NCI-H774 (cell line): ENCODE measurements at places on chromosomes 16 and 17.

- peak; percentile 75 for DNase-seq
Observed at GRCh38 chr16:30092373-30093010, 768 bp upstream of the TBX6 start.

DNA sequence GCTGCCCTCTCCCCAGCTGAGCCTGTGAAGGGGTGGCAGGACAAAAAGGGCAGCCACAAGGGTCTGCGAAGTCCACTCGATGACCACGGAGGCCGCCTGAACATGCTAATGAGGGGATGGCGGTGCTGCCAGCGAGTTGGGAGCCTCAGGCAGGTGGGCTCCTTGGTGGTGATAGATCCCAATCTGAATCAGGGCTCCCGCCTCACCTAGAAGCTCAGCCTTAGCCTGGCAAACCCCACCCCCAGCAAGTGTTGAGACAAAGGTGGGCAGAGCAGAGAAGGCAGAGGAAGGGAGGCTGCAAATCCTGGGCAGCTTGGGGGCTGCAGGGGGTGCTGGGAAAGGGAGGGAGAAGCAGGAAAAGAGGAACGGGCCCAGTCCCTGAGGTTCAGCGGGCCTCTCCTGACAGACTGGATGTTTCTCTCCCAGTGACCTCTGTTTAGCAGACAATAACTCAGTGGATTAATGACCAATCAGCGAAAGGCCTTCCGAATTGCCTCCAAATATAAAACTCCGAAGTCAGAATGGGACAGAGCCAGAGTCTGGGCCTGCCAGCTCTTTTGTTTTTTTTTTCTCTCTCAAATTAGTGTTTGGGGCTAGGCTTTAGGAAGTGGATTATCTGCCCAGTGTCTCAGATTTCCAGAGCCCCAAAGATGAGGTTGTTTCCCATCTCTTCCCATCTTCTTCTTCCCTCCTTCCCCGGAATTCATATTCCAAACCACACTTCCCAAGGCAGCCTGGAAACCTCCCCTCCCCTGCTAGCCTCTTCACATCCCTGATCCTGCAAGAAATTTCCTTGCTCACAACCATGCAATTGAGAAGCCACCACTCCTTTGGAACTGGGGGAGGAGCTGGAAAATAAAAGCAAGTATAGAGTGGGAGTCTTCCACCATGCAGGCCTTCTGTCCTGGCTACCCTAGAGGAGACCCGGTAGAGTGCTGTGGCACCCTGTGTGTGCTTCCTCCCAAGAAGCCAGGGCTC is 15.2 kb upstream of the HOXB2 start:
- DNase-seq: no peak

- no peak for DNase-seq
Observed at GRCh38 chr16:30084816-30085159, 6.9 kb downstream of the TBX6 start.

GRCh38 chr16:78703936-78704335 is 604.5 kb downstream of the WWOX start:
- DNase-seq: no peak

DNA sequence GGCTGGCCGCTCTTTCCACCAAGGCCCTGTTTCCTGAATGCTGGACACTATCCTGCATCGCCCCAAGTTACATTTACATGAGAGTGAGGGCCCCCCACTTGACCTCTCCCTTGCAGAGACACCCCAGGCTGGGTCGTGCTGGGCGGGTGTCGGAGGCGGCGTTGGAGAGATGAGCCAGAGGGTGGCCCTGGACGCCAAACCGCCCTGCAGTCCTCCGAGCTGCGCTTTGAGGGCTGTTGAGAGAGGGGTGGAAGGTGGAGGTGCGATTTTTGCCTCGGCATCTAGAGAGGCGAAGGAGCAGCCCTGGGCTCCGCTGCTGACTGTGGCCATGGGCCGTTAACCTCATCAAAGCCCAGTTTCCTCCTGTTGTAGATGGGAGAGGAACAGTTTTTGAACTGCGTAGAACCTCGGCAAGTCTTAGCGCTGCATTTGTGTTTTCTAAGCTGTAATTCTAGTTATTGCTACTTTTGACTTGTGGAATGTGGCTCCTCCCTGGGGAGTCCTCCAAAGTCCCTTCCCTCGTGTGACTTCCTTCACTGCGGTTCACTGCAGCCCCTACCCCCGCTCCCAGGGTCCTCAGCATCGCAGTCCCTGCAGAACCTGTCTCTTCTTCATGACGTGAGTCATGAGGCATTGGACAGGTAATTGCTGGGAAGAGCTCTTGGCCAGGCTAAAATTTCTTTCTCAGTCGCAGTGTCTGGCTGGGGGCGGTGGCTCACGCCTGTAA is 986 bp upstream of the ELOB start:
- DNase-seq: no peak

DNA sequence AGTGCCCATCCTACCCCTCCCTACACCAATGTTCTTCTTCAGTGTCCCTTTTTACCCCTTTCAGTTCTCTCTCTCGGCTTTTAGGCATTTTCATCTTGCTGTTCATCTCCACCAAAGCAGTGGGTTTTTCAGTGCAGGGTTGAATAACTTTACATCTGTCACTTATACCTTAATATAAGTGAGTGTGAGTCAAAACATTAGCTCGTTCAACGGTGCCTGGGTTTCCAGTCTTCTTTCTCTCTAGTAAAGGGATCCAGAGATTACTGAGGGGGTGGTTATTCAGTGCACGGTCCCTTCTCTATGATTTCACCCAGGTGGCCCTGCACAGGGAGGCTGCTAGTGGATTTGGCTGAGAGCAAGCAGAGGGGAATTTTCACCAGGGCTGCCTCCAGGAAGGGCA is 210.6 kb upstream of the CDH5 start:
- DNase-seq: no peak

DNA sequence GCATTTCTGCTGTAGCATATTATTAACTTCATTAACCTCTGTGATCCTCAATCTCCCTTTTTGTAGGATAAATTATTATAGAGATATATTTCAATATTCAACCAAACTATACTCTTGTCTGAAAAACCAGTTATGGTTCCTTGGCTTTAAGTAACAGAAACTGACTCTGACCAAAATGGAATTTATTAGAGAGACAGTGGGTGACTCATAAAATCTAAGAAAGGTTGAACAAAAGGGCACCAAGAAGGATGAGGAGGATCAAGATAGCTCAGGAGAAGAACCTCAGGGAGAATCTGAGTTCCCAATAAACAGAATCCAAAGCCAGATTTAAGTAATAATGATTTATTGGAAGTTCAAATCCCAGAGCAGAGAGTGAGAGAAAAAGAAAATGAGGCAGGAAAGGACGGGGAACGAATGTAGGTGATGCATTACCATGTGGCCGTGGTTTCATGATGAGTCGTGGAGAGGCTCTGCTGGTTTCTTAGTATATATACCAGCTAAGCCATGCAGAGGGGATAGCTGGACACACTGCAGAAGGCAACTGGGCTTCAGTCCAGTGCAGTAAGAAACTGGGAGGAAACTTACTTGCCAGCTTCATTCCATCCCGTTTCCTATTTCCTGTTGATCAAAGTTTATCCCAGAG is 151.5 kb upstream of the GOT2 start:
- no peak for DNase-seq

- no peak for DNase-seq
Observed at GRCh38 chr17:80491478-80492342, 15.3 kb upstream of the NPTX1 start.

GRCh38 chr17:58384897-58385296 is 32.4 kb downstream of the RNF43 start:
- no peak for DNase-seq

GRCh38 chr16:66382966-66383299 is 16.4 kb downstream of the CDH5 start:
- no peak for DNase-seq

DNA sequence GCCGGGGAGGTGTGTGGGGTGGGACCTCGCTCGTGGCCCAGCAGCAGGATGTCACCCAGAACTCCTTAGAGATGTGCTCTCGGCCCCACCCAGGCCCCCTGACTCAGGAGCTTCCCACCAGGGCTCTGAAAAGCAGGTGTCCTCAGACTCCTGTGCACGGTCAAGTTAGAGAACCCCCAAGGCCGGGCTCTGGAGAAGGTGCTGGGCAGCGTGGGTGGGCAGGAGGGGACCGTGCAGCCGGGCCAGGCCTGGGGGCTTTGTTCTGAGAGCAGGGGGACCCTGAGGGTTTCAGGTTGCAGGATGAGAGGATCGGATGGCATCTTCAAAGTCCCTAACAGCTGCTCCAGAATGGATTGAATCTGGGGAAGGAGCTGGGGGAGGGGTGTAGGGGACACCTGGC is 164.4 kb upstream of the CIBAR2 start:
- DNase-seq: no peak

GRCh38 chr16:49261930-49262329 is 19.7 kb downstream of the CBLN1 start:
- DNase-seq: no peak

- DNase-seq: no peak
Observed at GRCh38 chr17:60158751-60159478, 9.1 kb downstream of the CA4 start.

GRCh38 chr17:55496094-55496881 is 15.0 kb downstream of the SMIM36 start:
- DNase-seq: no peak

GRCh38 chr17:3574231-3574630 is 16.6 kb upstream of the TRPV3 start:
- DNase-seq: no peak

DNA sequence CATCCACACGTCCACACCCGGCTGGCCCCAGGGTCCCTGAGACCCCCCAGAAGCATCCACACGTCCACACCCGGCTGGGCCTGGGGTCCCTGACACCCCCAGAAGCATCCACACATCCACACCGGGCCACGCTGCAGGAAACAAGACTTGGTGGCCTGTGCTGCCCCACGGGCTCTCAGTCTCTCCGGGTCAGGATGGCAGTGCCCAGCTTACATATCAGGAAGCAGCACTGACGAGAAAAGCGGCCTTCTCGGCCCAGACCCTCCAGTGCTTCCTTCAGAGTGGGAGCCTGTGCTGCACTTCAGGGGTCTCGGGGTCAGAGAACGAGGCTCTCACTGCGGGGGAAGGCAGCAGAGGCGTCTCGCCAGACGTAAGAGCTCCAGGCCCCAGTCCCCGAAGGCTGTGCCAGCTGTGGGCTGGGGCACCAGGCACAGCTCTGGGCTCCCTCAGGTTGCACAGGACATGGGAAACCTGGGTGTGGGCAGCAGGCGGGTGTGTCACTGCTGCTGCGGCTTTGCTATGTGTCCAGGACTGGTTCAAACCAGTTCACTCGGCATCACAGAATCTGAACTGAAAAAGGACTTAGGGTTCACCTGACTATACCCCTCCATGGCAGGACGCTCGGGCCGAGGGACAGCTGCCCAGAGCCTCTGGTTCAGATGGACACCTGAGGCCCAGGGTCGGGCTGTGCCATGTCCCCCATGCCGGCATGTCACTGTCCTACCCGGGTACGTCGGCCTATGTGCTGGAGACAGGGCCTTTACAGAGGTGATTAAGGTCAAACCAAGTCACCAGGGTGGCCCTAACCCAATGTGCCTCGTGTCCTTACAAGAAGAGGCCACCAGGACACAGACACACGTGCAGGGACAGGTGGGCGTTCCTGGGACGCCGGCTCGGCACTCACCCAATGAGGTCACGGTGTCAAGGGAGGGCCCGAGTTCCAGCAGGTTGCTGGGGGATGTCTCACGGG is 40.2 kb upstream of the CHMP6 start:
- no peak for DNase-seq
